ENCODE measurements at places on chromosomes 13 and 19.

- no peak for DNase-seq
These were observed 42.6 kb downstream of the KLF2 start for GRCh38 chr19:16367261-16367683.

- DNase-seq, result peak; percentile 38
These were observed 67.4 kb downstream of the STK24 start for GRCh38 chr13:98509271-98510155.

DNA sequence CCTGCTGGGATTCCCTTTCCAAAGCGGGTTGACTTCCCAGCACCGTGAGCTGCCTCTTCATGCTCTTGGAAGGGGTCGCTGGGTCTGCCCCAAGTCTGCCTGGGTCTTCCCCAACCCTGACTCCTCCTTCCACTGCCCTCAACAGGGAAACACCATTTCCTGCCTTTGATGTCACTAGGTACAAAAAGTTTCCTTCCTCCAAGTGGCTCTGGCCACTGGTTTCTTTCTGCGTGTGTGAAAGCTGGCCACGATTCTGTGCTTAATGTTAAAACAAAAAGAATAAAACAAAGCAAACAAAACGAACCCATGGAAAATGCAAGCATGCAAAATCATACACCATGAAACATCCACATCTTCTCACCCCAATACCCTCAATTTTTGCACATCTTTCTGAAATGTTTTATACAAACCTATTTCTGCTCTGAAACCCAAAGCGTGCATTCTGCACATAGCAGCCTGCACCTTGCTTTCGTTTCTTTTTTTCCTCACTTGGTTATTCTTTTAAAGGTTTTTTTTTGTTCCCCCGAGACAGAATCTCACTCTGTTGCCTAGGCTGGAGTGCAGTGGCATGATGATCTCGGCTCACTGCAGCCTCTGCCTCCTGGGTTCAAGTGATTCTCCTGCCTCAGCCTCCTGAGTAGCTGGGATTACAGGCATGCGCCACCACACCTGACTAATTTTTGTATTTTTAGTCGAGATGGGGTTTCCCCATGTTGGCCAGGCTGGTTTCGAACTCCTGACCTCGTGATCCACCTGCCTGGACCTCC is 12.5 kb upstream of the TNFSF9 start:
- DNase-seq, result no peak

DNA sequence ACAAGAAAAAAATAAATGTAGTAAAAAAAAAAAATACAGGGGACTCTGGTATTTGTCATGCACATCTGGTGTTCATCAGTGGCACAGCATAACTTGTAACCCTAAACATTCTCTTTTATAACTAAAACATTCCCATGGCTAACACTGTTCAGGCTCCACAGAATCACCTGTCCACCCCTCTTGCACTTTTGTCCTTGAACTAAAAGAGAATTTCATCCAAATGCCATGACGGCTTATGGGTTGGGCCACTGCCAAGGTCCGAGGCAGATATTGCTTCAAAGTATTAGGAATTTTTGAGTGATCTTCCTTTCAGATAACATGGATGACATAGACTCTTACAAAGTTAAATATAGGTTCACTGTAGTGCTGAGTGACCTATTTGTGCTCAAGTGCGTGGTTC is 25.7 kb upstream of the SERP2 start:
- no peak for DNase-seq

GRCh38 chr13:105773241-105773640 is 762.2 kb downstream of the EFNB2 start:
- DNase-seq, result no peak

GRCh38 chr13:81244011-81244410 is 903.1 kb upstream of the SPRY2 start:
- DNase-seq, result no peak

- no peak for DNase-seq
These were observed 323.6 kb downstream of the KLF12 start for GRCh38 chr13:73810647-73811046.

GRCh38 chr13:71789693-71790329 is 77.2 kb downstream of the DACH1 start:
- DNase-seq, result no peak

DNA sequence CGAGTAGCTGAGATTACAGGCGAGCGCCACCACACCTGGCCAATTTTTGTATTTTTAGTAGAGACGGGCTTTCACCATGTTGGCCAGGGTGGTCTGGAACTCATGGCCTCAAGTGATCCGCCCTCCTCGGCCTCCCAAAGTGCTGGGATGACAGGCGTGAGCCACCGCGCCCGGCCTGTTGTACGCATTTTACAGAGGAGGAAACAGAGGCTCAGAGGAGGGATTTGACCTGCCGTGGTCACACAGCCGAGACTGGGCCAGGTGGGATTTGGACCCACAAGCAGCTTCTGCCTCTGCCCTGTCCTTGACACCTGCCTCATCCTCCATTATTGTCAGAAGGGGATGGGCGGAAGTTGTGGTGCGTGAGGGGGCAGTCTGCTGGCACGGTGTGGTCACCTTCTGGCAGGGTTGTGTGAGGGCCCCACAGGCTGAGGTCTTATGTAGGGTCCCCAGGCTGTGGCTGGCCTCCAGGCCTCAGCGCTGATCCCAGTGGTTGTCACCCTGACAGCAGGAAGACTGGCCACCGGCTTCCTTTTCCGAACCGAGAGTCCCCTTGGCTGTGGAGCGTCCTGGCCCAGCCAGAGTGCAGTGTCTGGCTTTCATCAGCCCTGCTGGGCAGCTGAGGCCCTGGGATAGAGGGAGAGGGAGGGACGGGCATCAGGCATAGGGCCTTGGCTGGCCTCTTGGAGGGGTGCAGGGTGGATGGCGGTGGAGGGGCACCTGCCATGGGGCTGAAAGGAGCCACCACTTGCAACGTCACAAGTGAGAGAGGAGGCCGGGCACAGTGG is 20.3 kb downstream of the NFIC start:
- DNase-seq, result no peak

DNA sequence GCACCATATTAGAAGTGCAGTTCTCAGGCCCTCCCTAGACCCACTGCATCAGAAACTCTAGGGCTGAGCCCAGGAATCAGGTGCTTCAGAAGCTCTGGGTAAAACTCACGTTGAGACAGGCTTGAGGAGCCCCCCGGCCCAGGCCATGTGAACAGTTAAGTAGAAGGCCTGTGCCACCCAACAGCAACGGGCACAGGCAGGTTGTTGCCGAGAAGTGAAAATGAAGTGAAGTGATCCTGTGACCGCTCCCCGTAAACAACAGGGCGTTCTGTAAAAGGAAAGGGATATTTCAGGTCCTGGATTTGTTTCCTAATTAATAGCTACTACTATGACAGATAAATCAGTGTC is 128.8 kb downstream of the ATP11A start:
- no peak for DNase-seq

GRCh38 chr19:35327642-35328041 is 1.3 kb upstream of the CD22 start:
- DNase-seq, result no peak

DNA sequence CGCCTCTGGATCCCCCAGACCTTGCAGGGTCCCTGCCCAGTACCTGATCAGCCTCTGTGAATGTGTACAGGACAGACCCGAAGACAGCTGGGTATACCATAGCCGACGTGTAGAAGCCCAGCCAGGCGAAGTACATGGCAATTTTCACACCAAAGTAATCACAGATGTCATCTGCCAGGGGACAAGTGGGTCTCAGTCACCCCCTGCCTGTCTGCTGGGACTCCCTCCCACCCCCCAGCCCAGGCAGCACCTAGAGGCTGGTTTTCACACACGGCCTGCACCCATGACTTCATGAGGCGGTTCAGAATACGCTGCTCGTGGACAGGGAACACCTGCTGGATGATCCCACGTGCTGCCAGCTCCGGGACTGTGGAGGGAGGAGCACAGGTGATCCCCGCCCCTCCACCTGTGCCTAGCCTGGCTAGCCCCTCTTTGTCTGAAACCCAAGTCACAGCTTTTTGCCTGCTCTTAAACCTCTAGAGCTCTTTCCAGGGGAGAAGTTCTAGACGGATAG is 3.6 kb downstream of the ANO8 start:
- no peak for DNase-seq

DNA sequence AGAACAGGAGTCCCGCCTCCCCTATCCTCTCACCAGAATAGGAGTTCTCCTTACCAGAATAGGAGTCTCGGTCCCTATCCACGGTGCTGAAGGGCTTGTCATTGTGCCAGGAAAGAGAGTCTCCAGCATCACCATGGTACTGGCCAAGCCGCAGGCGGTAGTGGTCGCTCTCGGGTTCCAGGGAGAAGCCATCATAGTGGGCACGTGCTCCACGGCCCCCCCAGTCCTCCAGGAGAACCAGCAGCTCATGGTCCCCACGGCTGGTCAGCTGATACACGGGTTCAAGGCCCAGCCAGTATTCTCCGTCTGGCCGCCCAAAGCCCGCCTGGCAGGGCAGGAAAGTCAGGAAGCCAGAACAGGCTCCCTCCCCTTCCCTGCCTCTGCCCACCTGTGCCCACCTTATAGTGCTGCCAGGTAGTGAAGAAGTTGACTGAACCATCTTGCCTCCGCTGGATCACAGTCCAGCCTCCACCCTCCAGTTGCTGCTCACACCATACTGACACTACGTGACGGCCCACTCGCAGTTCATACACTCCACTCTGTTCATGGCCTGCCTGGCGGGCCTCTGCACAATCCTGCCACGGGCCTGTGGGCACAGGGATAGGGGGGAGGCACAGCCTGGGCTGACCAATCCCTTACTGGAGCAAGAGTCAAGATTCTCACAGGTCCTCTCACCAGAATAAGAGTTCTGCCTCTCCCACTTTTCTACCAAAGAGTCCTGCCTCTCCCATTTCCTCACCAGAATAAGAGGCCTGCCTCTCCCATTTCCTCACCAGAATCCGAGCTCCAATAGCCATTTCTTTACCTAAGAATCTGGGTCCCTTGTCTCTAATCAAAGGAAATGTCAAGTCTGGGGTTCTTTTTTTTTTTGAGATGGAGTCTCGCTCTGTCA is 7.4 kb downstream of the SHFL start:
- no peak for DNase-seq

DNA sequence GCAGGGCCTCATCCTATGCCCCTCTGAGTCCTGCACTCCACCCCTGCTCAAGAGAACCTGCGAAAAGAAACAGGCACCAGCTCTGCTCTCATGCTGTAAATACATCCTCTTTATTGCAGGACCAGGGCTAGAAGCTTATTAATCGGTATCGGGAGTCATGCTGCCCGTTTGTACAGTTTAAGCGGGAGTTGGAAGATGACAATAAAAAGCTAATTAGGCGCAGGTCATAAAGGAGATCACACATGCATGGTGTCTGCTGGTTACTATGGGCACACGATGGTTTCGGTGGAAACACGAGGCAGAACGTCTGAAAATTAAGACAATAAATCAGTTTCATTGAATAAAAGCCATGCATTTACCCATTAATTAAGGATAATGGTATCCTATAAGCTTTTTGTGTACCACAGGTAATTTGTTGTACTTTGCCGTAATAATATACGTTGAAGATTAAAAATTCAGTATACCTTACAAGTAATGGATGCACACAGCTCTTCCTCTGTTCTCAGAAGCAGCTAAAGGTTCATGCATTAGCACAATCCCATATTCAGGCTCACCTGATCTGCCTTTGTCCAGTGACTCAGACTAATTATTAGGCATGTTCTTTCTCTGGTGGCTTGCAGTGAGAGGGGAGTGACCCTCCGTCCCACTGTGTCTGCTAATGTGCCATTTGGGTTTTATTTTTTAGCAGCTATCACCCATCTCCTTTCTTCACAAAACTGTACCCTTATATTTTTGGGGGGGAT is 406.0 kb downstream of the TSHZ3 start:
- DNase-seq, result no peak

DNA sequence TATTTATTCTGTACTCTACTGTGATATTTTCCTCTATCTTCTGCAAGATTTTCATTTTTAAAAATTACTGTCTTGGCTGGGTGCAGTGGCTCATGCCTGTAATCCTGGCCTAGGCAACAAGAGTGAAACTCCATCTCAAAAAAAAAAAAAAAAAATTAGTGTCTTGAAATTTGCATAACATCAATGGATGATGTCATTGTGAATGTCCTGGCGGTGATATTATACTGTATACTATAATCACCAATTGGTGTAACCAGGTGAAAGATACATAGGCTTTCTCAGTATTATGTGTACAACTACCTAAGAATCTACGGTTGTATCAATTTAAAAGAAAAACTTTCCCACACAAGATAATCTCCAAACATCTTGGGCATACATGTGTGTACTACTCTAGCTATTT is 15.2 kb downstream of the ZNF331 start:
- DNase-seq, result no peak

DNA sequence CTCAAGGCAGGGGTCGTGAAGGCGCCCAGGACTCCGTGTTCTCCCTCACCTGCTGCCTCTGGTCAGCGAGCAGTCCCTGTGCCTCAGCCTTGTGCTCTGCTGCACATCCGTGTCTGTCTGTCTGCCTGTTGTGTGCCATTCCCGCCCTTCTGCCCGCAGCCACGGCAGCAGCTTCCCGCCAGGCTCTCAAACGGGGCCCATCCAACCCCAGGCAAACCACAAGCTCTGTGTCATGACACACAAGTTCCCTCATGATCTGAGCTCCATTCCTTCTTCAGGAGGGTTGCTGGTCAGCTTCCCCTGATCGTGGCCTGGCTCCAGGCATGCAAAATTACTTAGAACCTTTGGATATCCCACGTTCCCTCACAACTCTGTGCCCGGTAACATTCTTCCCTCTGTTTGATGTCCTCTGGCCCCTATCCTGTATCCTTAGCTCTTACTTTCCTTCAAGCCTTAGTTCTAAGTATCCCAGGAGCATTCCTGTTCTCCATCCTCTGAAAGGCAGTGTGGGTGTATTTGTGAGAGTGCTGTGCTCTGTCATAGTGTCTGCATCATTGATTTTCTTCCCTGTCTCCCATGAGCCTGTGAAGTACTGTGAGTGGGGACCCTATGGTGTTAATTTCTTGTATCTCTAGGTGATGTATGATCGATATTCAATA is 3.2 kb downstream of the GPR183 start:
- peak; percentile 60 for DNase-seq

- DNase-seq, result no peak
These were observed 57.5 kb downstream of the CPAMD8 start for GRCh38 chr19:16969135-16969534.

DNA sequence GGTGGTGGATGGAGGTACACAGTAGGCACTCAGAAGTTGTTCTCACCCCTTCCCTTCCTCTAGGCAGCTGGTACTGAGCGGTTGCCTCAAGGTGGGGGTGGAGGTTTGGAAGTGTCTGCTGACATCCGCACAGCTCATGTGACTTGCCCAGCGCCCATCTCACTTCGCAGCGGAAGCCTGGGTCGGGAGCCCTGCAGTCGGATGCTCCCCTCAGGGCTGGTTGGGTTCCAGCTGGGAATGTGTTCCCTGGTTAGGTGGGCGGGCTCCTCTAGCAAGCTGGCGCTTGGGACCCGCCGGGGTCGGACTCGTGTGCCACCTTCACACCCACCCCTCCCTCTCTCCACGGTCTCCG is 10.2 kb downstream of the PPP1R37 start:
- no peak for DNase-seq

DNA sequence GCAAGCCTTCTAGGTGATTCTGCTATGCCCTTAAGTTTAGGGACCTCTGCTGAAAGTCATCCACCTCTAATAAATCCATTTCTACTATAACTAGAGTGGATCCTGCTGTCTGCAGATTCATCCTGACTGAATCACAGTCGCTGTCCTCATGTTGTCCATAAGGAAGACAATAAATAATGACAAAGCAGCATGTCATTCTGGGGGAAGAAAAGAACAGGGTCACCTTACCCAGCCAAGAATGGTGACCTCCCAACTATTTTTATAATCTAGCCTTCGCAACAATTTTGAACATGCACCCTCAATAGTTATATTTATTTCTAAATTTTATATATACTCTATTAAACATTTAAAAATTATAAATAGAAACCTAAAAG is 45.0 kb upstream of the UBE2L5 start:
- no peak for DNase-seq

GRCh38 chr13:35164324-35164932 is 222.4 kb downstream of the NBEA start:
- DNase-seq, result no peak

Measured in stimulated activated CD4-positive, alpha-beta T cell treated with anti-CD3 and anti-CD28 coated beads, Interleukin-12 subunit alpha, Interleukin-12 subunit beta, amount 100 ng/mL, for 48 hours (primary cell).